ENCODE measurements at places on chromosomes 13 and 19. TPM values are rescaled to one million over a fixed set of nuclear protein-coding genes. Genes with fewer than 3 reads are reported as not detected.

GRCh38 chr13:69423844-69424243, 683.8 kb upstream of the ATXN8OS start:
- no peak for DNase-seq

Gene PEX11G
- total RNA-seq: 2.9 TPM

Gene SH2D3A
- total RNA-seq: 4.1 TPM

Gene ZNF221
- total RNA-seq: 11.5 TPM

Gene EDDM13
- not detected for total RNA-seq

- peak; percentile 37 for DNase-seq
Measured at GRCh38 chr19:7874076-7874896, at the start of gene PRR36. PRR36 (minus strand) TSS chr19:7874390; CDS start chr19:7873689, 701 bp downstream.

DNA sequence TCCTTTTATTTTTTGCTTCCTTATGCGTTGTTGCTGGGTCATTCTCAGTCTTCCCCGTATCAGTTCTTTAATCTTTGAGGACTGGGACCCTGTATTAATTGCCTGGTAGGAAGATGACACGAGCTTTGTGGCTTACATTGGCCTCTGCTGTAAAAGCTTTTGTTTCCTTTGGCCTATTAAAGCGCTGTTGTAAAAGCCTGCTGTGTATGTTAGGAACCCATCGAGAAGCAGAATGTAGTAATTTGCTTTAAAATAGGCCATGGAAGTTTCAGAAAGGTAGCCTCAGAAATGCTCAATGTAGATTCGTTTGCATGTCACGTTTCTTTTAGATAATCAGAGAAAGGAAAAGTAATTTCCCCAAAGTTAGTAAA, 257.5 kb upstream of the STARD13 start:
- no peak for DNase-seq

DNA sequence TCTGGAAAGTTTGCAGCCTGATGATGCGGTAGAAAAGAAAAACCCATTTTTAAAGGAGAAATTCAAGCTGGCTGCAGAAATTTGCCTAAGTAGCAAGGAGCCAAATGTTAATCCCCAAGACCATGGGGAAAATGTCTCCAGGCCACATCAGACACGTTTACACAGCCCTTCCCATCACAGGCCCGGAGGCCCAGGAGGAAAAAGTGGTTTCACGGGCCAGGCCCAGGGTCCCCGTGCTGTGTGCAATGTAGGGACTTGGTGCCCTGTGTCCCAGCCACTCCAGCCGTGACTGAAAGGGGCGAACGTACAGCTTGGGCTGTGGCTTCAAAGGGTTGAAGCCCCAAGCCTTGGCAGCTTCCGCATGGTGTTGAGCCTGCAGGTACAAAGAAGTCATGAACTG, 35.9 kb downstream of the ZNF627 start:
- no peak for DNase-seq

DNA sequence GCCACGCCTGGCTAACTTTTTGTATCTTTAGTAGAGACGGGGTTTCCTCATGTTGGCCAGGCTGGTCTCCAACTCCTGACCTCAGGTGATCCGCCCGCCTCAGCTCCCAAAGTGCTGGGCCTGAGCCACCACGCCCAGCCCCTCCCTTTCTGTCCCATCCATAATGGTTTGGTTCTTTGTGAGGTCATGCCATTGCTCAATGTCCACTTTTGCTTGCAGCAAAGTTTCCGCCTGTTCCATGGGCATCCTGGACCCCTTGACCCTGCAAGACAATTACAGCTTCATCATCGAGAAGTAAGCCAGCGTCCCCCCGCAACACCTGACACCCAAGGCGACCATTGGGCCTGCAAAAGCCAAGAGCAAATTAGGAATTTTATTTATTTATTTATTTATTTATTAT, 16.6 kb downstream of the PRR22 start:
- DNase-seq: no peak

Gene SYNE4
- total RNA-seq: 1.8 TPM

DNA sequence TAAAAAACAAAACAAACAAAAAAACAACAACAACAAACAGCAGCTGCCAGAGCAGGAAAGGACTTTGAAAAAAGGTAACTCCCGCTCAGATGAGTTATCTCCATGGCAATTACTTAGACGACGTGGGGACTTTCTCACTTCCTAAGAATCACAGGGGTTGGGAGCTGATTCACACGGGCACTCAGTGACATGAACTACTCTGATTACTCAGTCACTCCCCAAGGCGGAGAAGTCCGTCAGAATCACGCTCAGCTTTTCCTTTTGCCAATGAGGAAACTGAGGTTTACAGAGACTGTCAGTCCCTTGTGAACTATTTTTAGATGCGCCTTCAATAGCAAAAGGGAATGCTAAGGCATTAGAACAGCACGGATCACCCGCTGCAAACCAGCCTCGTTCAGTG, 32.3 kb upstream of the MATK start:
- no peak for DNase-seq

Gene GIPC1
- 37.2 TPM for total RNA-seq

Gene PRX
- 6.7 TPM for total RNA-seq

DNA sequence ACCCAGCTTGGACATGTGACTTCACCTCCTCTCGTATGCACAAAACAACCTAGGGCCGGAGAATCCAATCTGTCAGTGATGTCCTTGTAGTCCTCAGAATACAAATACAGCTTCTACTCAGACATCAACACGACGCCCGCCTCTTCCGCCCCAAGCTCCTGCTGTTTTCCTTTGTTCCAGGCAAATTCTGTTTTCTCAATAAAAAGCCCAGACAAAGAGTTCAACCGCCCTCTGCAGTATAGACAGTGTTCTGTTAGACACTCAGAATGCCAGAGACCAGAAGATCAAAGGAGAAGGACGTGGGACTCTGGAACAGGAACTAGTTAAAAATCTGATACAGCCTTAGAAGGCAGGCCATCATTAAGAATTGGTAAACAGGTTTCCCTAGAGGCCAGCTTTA, 42.0 kb upstream of the GGACT start:
- DNase-seq: no peak

DNA sequence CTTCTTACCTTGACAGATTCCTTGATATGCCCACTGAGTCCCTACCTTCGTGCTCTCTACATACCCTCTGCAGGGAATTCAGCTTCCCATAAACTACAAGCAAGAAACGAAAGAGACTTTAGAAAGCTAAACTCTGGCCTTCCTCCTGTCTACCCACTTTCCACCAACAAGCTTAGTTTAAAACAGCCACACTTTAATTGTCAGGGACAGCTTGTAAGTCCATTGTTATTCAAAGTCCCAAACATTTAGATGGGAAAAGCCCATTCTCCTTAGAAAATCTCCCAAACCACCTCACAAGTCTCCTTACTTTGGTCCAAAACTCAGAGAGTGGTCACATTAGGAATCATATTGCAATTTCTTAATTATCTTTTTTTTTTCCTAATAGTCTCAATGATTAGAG, 2695.8 kb downstream of the PCDH9 start:
- no peak for DNase-seq

DNA sequence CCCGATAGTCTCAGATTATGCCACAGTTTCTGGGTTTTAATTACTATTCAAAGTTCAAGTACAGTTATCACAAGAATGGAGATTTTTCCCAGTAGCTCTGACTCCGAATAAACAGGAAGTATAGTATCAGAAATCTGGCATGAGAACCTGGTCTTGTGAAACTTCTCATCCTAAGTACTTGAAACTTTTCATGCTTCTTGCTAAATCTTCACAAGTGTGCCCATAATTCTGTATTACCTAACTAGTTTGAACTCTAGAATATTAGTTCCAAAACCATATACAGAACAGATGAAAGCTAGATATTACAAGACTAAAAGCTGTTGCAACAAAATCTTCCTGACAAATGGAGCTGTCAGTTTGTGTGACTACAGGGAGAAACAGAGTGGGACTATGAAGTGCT, 70.5 kb upstream of the CSNK1A1L start:
- DNase-seq: no peak

DNA sequence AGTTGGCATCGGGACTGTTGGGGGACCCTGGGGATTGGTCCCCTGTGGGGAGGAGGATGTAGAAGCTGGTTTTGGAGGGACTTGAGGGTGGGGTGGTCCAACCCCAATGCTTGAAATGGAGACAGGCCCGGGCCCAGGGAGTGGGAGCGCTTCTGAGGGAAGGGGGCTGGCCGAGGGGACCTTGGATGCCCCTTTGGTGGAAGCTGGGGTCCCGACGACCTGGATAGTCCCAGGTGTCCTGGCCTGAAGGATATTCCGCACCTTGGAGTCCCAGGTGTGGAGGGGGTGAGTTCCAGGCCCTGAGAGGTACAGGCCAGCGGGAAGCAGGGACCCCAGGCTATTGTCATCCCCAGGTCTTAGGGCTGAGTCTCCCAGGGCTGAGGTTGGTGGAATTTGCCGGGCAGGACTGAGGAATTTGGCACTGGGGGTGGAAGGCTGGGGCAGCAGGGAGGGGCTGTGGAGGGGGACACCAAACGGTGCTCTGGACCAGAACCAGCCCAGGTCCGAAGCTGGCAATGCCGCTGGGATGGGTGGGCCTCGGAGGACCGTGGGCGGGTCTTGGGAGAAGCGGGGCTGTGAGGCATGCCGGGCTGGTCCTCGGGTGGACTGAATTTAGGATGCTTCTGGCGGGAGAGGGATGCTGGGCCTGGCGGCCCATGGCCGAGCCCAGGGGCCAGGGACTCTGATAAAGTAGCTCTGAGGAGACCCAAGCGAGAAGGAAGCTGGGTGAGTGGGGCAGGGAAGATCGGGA, 1.8 kb downstream of the HDGFL2 start:
- DNase-seq: no peak

Gene HIPK4
- total RNA-seq: 0.13 TPM

Gene ELSPBP1
- total RNA-seq: not detected

DNA sequence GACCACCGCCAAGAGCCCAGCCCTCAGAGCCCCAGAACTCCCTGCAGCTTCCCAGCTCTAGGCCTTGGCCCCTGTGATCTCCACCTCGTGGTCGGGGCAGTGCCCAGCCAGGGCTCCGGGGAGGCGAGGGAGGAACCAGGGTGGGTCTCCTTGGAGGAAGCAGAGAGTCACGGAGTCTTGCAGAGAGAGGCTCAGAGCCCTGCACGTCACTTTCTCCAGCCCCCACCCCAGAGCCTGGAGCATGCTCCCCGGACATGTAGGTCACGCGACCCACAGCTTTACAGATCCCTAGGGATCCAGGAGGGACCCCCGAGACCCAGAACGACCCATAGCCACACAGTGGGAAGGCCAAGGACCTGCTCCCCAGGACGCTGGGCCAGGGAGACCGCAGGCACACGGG, 11.9 kb downstream of the GADD45B start:
- no peak for DNase-seq

DNA sequence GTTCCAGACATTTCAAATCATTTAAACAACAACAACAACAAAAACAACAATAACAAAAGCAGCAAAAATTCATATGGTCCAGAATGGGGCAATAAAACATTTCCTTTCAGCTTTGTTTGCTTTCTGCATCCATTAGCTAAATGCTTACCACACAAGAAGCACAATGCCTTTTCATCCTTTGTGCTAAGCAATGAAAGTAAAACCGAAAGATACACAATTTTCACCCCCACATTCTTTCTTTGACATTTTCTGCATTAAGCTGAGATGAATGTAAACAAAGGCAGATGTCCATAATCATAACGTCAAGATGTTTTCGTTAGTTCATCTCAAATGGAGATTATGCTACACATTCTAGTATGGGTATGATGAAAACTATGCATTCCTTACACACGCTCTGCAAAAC, 568.5 kb downstream of the SLITRK6 start:
- DNase-seq: no peak

- no peak for DNase-seq
Measured at GRCh38 chr13:32310134-32310706, 4.9 kb downstream of the ZAR1L start.

Gene CCDC169
- total RNA-seq: 1.2 TPM

DNA sequence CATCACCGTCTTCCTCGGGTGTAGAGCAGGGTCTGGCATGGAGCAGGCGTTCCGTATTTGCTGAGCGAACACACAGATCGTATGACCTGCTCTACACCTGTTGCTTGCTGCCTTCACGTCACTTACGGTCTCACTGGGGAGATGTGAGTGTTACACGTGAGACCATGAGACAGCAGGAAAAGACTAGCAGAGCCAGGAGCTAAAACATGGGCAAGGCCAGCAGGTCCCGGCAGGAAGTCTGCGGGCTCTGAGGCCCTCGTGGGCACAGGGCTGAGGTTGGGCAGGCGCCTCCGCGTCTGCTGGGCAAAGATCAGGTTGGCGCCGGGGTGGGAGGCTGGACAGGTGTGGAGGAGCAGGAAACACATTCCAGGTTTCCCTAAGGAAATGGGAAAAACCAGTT, 19.7 kb upstream of the GTF3A start:
- DNase-seq: no peak

GRCh38 chr19:56146904-56147303, 5.8 kb downstream of the ZNF444 start:
- no peak for DNase-seq

Gene BEST2
- not detected for total RNA-seq

DNA sequence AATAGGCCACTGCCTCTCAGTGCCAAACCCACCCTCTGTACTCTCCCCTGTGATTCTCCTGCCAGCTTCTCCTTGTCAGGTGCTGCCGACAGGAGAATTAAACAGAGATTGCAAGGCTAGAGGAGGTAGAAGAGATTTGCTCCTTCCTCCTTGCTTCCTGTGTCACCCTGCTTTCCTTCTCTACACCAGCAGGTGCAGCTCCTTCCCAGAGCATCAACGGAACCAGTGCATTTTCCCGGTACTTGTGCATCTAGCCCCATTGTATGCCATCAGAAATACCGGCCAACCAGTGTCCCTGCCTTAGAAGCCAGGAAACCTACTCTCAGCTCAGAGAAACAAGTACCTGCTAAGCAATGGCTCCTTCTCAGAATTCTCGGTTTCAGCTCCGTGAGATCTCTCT, 253.2 kb downstream of the SUCLA2 start:
- no peak for DNase-seq

Gene ELL
- 22.3 TPM for total RNA-seq

DNA sequence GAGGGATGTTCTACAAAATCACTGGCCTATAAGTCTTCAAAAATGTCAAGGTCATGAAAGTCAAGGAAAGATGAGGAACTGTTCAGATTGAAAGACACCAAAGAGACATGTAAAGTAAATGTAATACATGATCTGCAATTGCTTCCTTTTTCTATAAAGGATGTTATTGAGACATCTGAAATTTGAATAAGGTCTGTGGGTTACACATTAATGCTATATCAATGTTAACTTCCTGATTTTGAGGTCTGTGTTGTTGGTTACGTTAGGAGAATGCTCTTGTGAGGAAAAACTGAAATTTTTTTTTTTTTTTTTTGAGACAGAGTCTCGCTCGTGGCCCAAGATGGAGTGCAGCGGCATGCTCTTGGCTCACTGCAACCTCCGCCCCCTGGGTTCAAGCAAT, 197.4 kb downstream of the RGCC start:
- no peak for DNase-seq

DNA sequence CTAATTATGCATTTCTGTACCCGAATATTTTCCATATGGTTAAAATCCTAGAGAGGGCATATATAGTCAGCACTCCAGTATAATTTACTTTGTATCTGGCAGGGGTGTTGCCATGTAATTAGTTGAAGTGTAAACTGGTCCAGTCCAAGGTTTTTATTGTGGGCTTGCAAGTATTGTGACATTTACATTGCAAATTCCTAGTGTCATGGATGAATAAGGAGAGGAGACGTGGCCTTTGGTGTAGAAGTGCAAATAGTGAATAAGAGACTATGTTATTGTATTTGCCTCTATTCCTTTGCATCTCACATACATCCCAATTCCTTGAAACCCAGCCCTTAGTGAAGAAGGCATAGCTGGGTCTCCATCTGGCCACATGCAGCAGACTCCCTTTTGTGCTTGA, 330.6 kb downstream of the ATP8A2 start:
- no peak for DNase-seq

Gene CYSLTR2
- total RNA-seq: 2.2 TPM

GRCh38 chr13:100646030-100646673, 28.4 kb downstream of the TMTC4 start:
- DNase-seq: no peak

All from ovary (tissue), 10 donors.